Osteoblast (primary cell): ENCODE measurements at places on chromosomes 4 and X.

GRCh38 chr4:115076691-115077090 lies 36.7 kb downstream of the NDST4 start:
- H3K36me3 ChIP-seq: no peaks in the 10 kb centered on the region
- no peak overlapping the region for H3K27ac ChIP-seq
- no peak overlapping the region for H3K4me3 ChIP-seq
- no peaks in the 10 kb centered on the region for H3K4me1 ChIP-seq
- H3K27me3 ChIP-seq: no peaks in the 10 kb centered on the region

GRCh38 chr4:66766557-66766956 lies 778.7 kb downstream of the CENPC start:
- H3K4me1 ChIP-seq: no peaks in the 10 kb centered on the region
- H3K4me3 ChIP-seq: no peak overlapping the region
- no peaks in the 10 kb centered on the region for H3K27me3 ChIP-seq
- H3K27ac ChIP-seq: no peak overlapping the region
- H3K36me3 ChIP-seq: no peaks in the 10 kb centered on the region

- H3K4me1 ChIP-seq: peaks cover 30% of the 10 kb centered on the region
- no peak for DNase-seq
- H3K27me3 ChIP-seq: no peaks in the 10 kb centered on the region
- no peaks in the 10 kb centered on the region for H3K36me3 ChIP-seq
- H3K4me3 ChIP-seq: no peak overlapping the region
Measured at GRCh38 chrX:10900585-10901289, 210.4 kb upstream of the HCCS start.

- DNase-seq: no peak
- no peaks in the 10 kb centered on the region for H3K27me3 ChIP-seq
- no peak overlapping the region for H3K27ac ChIP-seq
Measured at GRCh38 chrX:18935893-18936292, 48.0 kb downstream of the PHKA2 start.

- DNase-seq: no peak
- H3K4me1 ChIP-seq: peaks cover 15% of the 10 kb centered on the region
- no peak overlapping the region for H3K27ac ChIP-seq
- H3K27me3 ChIP-seq: peaks cover 28% of the 10 kb centered on the region
- no peaks in the 10 kb centered on the region for H3K36me3 ChIP-seq
- H3K4me3 ChIP-seq: no peak overlapping the region
Measured at GRCh38 chr4:89108091-89108490, 3.2 kb upstream of the TIGD2 start.

DNA sequence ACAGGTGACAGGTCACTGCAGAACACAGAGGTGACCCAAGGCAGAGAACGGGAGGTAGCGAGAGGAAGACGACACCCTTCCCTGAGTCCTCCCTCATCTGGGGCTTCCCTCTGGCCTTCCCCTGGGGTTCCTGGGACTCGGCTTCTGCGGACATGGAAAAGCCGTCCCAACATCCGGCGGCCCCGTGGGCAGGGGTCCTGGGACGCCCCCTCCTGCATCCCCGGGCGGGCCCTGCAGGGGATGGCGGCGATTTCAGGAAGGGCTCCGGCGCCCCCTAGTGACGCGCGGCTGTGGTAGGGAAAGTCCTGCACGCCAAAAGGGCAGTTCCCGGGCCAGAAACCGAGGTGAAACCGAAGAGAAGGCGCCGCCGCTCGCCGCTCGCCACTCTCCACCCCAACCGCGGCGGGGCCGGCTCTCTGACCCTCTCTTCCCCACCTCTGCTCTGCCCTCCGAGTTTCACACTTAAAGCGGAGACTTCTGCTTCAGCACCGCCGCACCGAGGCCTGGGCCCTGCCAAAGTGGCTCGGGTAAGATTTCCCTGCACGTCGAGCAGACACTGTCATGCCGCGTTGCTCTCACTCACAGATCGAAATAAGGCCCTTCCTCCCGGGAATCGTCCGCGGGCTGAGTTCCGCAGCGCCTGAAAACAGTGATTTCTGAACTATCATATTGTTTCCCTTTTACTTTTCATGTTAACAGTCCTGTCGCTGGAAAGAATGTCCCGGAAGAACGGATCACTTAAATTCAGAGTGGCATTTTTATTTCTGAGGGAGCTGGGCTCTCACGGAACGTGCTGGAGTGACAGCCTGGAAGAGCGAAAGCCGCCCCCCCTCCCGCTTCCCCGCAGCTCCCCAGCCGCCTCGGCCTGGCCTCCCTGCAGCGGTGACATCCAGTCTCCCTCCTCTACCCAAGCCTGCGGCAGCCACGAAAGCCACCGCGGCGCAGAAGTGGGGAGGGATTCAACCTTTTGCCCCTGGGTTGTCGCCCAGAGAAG lies 110.6 kb downstream of the DCTD start:
- peaks cover 5% of the 10 kb centered on the region for H3K4me1 ChIP-seq
- peak overlapping the region; percentile 61 for H3K27ac ChIP-seq
- peaks cover 5% of the 10 kb centered on the region for H3K27me3 ChIP-seq
- no peaks in the 10 kb centered on the region for H3K36me3 ChIP-seq
